ENCODE measurements at places on chromosomes 3 and 15. TPM values are rescaled to one million over a fixed set of nuclear protein-coding genes. Genes with fewer than 3 reads are reported as not detected.

DNA sequence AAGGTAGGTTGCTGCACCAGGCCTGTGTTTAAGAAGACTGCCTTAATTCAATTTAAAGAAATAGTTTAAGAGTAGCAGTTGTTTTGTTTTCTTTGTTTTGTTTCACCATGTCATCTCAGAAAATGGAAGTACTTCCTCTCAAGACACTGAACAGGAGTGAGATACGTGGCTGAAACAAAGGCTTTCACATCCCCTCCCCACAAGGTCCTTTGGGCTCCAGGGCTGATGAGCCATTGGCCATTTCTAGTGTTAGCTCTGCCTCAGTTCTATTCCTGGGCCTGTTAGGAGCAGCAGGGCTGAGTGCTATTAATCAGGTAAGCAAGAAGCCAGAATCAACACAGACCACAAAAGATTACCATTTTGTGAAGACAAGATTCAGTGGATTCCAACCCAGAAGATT is 132.8 kb downstream of the KCNAB1 start:
- DNase-seq: no peak

GRCh38 chr3:124410471-124410870 is 319.8 kb upstream of the UMPS start:
- DNase-seq: no peak

DNA sequence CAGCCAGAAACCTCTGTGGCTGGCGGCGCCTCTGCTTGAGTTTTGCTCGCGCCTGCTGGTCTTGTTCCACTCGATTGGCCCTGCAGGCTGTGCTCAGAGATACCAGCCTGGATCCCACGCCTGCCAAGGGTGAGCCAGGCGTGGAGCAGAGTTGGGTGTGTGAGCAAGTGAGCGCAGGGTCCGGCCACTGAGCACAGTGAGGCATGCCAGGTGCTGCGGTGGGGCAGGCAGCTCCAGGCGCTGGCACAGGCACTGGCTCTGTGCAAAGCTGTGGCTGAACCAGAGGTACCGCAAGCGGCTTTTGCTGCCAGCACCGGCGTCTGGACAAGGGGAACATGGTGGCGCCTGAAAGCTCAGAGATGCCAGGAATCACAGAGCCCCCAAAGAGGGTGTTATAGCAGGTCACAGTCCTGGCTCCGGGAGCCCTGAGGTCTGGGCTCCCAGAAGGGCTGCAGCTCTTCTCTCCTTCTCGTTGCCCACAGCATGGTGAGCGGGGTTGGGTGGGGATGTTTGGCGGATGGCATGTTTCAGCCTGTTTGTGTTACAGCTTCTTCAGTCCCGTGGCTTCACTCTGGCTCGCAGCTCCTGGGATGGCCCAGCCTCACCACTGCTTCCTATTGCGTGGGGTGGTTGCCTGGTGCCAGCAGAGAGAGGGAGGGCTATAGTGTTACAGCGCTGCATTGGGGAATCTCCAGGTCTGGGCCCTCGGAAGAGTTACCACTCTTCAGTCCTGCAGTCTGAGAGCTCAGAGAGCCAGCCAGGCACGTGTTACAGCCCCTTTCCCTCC is 73.9 kb downstream of the NR1D2 start:
- DNase-seq: no peak

Gene MST1R
- 1.2 TPM for total RNA-seq

Gene SMCO1
- not detected for total RNA-seq

Gene CX3CR1
- total RNA-seq: 0.52 TPM

Data from posterior vena cava (tissue), 2 donors.